Retinal pigment epithelial cell (primary cell): ENCODE measurements at places on chromosomes 16 and 17.

GRCh38 chr17:19281161-19281560 is 44.0 kb downstream of the EPN2 start:
- no peak for DNase-seq

DNA sequence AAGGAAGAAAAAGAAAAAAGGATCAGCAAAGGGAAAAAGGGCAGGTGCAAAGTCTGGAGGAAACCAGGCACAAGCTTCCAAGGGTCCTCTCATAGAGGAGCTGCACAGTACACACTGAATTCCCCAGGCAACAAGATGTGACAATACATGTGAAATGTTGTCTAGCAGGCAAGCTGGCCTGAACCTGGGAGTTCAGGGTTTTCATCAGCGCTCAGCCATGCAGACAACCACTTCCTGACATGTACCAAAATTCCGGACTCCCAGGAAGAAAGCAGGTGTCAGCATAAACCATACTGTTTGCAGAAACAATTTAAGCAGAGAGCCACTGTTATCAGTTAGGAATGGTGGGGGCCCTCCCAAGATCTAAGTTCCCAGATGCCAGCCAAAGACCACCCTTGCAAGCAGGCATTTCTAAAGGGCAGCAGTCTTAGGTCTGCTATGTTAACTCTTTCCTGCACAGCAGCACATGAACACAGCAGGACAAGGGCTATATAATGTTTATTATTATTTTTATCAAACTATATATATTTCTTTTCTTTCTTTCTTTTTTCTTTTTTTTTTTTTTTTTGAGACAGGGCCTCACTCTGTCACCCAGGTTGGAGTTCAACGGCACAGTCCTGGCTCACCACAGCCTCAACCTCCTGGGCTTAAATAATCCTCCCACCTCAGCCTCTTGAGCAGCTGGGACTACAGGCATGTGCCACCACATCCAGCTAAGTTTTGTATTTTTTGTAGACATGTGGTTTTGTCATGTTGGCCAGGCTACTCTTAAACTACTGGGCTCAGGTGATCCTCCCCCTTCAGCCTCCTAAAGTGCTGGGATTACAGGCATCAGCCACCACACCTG is 10.1 kb downstream of the TK2 start:
- DNase-seq: no peak

DNA sequence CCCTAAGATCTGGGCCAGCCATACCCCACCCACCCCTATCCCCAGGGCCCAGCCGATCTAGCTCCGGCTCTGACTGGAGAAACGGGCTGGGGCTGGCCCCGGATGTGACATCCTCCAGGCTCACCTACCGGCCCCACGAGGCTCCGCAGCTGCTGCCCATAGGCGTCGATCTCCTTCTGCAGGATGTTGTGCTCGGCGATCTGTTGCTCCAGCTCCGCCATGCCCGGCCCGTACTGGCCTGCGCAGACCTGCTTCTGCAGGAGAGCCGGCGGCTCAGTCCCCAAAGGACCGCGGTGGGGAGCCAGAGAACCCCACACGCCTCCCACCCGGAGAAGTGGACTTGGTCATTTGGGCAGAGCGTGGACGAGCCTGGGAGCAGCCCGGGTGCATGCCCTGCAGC is 4.8 kb downstream of the EVPL start:
- no peak for DNase-seq

- peak; percentile 38 for DNase-seq
Measured at GRCh38 chr16:3099732-3100499, 822 bp upstream of the ZSCAN10 start.

DNA sequence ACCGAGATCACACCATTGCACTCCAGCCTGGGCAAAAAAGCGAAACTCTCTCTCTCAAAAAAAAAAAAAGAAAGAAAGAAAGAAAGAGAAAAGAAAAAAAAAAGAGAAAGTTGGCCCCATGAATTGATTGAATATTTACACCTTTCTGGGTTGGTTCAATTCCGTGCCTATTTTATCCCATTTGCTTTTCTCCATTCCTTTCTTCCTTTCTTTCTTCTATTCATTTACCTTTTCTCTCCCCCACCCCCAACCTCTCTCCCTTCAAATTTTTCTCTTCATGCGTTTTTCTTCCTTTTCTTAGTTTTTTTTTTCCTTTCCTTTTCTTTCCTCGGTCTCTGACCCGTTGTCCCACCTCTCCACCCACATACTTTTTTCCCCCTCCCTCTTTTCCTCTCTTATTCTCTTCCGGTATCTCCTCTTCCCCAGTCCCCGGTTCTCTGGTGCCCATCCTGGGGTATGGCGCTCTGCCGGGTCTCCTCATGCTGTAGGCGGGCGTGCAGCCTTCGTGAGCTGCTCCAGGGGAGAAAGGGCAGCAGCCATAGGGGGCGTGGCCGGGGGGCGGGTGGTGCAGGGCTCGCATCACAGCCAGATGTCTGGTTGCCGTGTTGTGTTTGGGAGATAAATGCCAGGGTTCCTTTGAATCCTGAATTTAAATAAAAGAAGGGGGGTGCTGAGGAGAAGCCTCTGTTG is 5.3 kb upstream of the COL1A1 start:
- no peak for DNase-seq

DNA sequence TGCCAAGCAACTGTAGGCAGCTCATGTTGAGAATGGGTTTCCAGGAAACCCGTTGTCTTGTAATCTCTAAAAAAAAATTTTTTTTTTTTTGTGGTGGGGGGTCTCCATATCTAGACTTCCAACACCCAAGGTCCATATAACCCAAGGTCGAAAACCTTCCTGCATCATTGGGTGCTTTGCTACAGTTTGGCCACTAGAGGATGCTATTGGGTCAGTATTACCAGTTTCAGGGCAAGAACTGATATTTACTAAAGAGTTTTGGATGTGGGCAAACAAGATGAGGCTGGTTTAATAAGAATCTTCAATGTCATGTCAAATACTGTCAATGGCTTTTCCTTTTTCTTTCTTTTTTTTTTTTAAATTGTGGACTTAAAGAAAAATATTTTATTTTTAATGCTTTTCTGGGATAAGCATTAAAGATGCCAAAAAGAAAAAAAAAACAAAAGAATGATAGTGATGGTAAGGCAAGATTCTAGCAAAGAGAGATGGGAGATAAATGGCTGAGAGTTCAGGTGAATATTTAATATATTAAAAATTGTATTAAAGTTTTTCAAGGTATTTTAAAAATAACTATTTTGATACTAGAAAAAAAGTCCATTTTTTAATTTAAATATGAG is 62.2 kb downstream of the DHRS7C start:
- DNase-seq: peak; percentile 21

DNA sequence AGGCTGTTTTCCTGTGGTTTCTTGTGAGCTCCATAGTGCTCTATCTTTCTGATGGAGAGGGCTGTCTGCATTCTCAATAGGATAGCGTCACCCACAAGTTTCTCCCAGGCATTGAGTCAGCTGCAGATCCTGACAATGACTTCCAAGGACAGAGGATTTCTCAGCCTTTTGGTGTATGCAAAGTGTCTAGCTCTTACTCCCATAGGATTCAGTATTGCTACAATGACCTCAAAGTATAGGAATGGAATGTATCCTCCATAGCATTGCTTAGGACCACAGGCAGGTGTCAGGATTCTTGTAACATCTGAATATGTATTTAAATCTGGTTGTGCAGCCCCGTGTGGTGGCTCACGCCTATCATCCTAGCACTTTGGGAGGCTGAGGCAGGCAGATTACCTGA is 32.3 kb downstream of the SMIM36 start:
- DNase-seq: no peak

DNA sequence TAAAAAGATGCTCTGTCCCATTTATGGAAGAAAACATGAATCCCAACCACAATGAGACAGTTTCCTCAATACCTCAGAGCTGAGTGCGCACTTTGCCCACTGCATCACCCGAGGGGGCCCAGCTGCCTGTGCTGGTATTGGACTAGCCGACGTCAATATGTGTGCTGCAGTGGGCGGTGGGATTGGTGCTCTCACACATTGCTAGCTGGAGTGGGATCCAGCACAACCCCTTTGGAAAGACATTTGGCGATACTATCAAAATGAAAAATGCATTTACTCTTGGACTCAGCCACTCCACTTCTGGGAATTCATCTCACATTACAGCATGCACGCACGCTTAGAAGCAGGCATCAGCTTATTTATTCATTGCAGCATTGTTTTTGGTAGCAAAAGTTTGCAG is 289.2 kb upstream of the FOXF1 start:
- DNase-seq: no peak

GRCh38 chr16:90072442-90073105 is 4.6 kb downstream of the PRDM7 start:
- no peak for DNase-seq

DNA sequence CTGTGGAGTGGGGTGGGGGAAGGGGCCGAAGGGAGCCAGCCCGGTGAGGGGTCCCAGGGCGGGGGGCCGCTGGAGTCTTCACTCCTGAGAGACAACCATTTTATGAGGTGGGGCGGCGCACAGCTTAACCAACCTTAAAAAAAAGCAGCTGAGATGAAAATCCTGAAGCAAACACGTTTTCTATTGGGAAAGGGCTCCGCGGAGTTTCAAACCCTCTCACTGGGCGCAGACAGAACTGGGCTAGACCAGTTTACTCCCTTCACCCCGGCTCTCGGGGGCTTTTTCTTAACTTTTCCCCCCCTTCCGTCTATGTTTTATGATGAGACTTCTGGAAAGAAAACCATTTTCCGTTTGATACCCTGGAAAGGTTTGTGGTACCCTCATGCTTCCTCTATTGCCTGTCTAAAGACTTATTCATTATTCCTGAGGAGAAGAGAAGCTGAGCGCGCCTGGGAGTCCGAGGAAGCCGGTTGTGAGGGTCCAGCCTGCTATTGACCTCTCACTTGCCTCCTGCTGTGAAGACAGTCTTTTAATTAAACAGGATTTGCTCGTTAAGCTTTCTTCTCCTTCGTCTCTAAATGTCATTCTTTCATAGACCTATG is 482 bp upstream of the SSH2 start:
- no peak for DNase-seq

- DNase-seq: no peak
Measured at GRCh38 chr17:73711184-73711583, 66.9 kb upstream of the SDK2 start.

- no peak for DNase-seq
Measured at GRCh38 chr16:88458039-88458772, 5.1 kb downstream of the ZFPM1 start.

- DNase-seq: no peak
Measured at GRCh38 chr17:9174779-9175574, 153.7 kb downstream of the NTN1 start.

- no peak for DNase-seq
Measured at GRCh38 chr17:4934173-4934979, 2.3 kb downstream of the GP1BA start.

GRCh38 chr16:19133600-19133999 is 19.8 kb downstream of the ITPRIPL2 start:
- DNase-seq: no peak
